Stimulated activated CD8-positive, alpha-beta memory T cell treated with anti-CD3 and anti-CD28 coated beads, Interleukin-4, amount 100 ng/mL, for 1 hour (primary cell): ENCODE measurements at places on chromosomes 5 and 9.

- DNase-seq = no peak
Measured at GRCh38 chr5:17222664-17223063, 5.2 kb downstream of the BASP1 start.

- DNase-seq = no peak
Measured at GRCh38 chr5:160843240-160843639, 8.8 kb downstream of the ATP10B start.

DNA sequence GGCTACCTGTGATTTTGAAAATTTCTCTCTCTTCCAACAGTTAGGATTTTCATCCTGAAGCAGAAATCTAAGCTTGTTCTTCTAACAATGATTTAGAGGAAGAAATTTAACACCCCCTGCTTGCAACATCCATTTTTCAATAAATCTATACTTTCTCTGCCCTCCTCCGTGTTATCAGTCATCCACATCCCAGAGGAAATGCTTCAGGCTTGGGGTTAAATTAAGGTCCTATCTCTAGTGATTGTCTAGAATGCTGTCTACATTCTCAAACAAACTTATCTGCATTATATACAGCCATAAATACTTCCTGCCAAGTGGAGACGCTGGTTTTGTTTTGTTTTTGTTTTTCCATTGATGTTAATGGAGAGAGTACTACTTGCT is 371.0 kb downstream of the CSNK1G3 start:
- DNase-seq = no peak

DNA sequence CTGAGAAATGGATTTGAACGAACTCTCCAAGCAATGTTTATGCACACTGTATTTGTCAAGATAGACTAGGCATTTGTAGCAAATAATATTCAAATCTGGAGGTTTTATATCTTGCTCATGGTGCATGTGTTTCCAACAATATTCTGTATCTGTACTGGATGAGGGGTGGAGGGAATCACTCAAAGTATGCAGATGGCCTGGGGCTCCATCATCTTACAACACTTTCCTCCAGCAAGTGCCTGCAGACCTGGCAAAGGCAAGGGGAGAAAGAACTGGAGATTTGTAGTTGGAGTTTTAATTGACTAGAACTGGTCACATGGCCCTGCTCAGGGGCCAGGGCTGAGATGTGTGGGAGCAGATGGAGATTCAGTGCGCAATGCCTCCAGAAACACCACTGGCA is 309.0 kb downstream of the PLK2 start:
- DNase-seq = no peak

DNA sequence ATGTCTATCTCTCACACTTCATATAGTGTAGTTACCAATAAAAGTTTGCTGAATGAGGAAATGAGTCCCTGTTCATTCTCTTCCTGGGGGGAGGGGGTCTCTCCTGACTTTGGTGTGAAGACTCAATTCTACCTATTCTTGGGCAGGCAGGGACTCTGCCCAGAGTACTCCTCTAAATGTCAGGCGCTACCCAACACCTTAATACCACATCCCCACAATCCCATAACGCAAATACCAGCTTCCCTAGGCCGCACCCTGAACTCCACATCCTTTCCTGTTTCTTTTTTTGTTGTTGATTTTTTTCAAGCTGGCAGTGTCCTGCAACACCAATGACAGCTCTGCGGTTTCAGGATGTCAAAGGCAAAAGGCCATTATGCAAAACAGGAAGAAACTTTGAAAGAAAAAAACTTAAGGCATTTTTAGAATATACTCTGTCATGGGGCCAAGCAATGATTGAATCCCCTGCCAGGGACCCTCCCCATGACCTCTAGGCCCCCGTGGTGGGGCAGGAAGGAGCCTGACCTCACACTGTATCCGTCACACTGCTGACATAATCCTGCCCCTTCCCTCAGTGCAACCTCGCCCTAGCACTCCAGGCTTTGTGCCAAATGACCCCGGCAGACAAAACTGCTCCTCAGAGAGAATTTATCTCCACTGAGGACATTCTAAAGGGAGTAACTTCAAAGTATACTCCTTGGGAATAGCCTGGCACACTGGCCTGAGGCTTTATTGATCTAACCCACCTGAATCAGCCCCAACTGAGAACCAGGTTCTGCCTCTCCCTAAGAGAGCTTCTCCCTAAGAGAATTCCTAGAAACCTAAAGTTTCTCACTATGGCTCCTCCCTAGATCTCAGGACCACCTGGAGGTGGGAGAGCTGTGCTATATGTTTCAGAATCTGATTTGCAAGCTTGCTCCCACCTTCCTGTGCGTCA is 8.0 kb downstream of the B4GALT1 start:
- no peak for DNase-seq

DNA sequence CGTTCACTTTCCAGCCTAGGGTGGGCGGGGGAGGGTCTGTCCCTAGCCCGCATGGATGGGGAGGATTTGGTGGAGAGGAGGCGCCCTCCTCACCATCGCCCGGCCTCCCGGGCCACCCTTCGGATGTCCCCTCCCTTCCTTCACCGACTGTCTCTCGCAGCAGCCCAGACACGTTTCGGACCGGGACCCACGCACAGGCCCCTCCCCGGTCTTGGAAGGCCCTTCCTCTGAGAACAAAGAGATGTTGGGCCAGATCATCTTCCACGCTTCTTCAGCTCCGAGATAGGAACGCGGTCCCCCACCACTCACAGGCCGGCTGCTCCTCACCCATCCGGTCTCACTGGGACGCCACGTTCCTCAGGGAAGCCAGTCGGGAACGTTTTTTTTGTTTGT is 640 bp upstream of the DPM2 start:
- DNase-seq = no peak

DNA sequence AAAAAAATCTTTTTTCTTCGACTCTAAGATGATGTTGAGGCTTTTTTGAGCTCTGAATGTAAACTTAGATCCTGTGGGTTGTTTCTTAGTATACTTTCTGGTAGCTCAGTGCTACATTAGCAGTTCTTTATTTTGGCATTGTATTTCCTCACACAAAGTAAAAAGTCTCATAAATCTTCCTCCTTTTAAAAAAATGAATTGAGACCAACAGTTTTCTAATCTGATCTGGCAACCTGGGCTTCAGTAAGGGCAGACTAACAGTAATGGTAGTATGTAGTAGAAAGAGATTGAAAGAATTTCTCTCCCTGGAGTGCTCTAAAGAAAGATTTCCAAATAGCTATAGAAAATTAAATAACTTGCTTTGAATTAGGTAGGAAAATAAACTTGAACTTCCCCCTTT is 31.4 kb downstream of the ZCCHC7 start:
- DNase-seq = no peak

- DNase-seq = no peak
Measured at GRCh38 chr9:20659474-20659967, 24.5 kb upstream of the FOCAD start.

GRCh38 chr5:97100476-97100875 is 41.9 kb downstream of the LIX1 start:
- no peak for DNase-seq

DNA sequence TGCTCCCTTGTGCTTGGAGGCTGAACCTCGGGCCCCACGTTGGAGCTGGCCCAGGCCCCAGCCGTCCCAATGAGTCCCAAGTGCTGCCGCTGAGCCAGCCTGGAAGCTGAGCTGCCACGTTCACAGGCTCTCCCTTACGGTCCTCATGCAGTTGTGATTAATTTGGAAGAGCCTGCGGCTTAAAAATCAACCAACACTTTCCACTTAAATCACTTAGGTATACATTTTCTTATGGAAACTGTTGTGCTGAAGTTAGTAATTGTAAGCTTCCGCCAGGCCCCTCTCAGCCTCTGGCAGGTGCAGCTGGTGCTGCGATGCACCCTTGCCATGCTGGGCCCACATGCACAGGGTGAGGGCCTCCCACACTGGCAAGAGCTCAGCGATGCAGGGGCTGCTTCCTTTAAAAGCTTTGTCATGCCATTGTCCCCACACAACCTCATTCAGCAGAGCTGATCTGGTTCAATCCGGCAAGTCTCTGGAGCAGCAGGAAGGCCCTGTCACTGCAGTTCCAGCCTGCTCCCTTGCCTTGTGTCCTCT is 61.0 kb downstream of the IPPK start:
- DNase-seq = no peak

GRCh38 chr9:75780185-75780584 is 110.3 kb upstream of the PCSK5 start:
- no peak for DNase-seq

DNA sequence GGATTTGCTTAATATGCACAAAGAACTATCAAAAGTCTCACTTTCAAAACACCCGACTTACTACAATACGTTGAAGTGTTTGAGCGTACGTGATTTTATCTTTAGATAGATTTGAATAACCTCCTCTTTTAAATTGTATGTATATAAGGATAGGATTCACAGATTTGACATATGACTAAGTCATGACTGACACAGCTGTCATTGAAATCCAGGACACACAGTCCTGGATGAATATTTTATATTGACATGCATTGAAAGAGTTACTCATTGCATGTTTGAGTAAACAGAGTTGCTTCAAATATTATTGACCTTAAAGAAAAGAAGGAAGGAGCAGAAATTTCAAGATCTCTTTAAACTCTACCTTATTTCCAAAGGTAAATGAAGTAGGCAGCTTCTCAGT is 3.3 kb downstream of the MUSK start:
- no peak for DNase-seq

GRCh38 chr5:79508794-79509193 is 5.1 kb downstream of the HOMER1 start:
- DNase-seq = no peak

DNA sequence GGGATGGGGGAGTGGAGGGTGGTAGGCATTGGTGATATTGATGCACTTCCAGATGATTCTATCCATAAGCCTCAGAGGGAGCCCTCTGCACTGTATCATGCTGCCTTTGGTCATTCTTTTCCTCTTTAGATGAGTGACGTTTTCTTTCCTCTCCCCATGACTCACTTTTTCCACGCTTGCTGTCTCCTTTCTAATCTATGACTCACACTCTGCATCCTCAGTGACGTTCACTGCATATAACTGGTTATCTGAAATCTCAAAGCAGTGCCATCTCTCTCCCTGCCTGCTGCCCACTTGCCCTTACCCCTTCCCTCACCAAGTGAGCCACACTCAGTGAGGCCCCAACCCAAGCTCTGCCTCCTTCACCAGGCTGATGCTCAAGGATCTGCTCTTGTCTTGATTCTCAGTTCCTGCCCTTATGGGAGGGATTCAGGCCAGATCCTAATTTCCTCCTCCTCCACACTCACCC is 31.6 kb downstream of the PTGS1 start:
- no peak for DNase-seq

GRCh38 chr5:95022967-95023695 is 261.8 kb downstream of the MCTP1 start:
- DNase-seq = no peak

DNA sequence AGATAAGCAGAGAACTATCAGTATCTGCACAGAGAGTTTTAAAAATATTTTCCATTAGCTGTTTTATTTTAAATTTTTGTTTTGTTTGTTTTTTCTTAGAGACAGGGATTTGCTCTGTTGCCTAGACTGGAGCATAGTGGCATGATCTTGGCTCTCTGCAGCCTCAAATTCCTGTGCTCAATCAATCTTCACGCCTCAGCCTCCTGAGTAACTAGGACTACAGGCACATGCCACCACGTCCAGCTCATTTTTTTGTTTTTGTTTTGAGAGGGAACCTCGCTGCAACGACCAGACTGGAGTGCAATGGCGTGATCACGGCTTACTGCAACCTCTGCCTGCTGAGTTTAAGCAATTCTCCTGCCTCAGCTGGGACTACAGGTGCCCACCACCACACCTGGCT is 138.2 kb upstream of the LPAR1 start:
- no peak for DNase-seq

- DNase-seq = no peak
Measured at GRCh38 chr5:110665184-110665726, 61.2 kb downstream of the TMEM232 start.

DNA sequence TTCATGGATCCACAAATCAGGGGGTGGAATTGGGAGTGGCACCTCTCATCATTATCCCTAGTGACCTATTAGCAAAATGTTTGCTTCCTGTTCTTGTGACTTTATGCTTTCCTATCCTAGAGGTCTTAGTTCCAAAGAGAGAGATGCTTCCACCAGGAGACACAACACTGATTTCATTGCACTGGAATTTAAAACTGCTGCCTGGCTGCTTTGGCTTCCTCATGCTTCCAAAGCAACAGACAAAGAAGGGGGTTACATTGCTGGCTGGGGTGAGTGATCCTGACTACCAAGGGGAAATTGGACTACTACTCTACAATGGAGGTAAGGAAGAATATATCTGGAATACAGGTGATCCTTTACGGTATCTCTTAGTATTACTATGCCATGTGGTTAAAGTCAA is 69.2 kb upstream of the SH3GL2 start:
- DNase-seq = no peak

GRCh38 chr5:38870595-38870994 is 24.8 kb downstream of the OSMR start:
- DNase-seq = no peak

DNA sequence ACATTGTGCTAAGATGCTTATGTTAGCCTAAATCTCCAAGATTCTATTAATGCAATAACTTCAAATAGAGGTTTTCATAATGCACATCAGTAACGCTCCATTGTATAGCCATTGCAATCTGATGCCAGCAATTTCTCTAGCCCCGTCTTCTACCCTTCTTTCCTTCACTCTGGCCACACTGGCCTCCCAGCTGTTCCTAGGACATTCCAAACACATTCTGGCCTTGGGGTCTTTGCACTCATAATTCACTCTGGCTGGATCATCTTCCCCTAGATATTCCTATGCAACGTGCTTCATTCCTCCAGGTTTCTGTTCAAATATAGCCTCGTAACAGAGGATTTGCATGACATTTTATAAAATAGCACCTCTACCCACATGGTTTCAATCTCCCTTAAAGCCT is 23.3 kb downstream of the FAM81B start:
- DNase-seq = no peak

GRCh38 chr9:88653911-88654310 is 118.9 kb downstream of the NXNL2 start:
- no peak for DNase-seq

DNA sequence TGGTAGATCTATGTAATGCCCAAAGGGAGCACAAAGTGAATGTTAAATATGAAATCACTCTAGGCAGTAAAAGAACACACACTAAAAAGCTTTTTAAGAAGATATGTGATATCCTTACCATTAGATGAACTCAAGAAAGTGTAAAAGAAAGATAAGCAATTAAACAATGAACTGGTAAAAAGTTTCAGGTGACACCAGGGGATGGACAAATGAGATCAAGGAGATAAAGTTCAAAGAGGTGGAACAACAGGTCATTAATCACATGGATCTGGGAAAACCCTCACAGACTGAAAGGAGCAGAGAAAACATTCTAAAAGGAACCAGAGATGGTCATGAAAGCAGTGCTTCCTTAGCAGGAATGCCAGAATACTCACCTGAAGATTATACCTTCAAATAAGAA is 40.7 kb downstream of the LHFPL2 start:
- no peak for DNase-seq

DNA sequence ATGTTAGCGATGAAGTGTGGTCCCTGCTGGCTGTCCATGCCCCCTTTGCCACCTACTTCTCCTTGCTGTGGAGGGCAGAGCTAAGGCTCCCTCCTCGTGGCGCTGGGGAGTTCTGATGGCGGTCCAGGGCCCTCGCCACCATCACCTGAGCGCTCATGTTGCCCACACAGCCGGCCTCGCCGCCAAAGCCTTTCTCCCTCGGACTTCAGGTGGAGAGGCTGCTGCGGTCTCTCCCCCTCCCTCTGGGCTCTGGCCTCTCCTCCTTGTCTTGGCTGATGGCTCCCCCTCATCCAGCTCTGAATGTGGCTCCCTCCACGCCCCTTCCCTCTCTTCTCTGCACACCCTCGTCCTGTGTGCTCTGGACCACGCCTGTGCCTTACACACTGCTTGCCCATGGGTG is 14.5 kb upstream of the LPCAT1 start:
- no peak for DNase-seq

GRCh38 chr9:89669361-89669842 is 64.6 kb downstream of the GADD45G start:
- DNase-seq = no peak
